ENCODE measurements at places on chromosomes 7 and 10.

DNA sequence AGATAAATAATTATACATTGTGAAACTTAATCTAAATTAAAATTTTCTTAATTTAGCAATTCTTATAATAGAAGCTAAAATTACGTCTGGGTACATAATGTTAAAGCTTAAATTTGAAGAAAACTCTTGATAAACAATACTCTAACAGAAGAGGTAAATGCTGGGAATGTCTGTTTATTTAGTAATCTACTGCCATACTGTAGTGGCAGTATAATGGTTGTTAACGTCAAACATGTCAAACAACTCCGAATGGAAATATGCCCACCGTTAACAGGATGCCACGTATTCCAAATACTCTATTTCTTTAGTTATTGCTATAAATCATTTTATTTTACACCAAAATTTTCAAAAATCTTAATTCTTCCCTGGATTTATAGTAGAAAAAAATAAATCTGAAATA, 40.0 kb upstream of the PTPN12 start:
- no peak for DNase-seq

- no peak for DNase-seq
These were observed 106.6 kb downstream of the GRB10 start for GRCh38 chr7:50676079-50676478.

- no peak for DNase-seq
These were observed 4.7 kb upstream of the EBF3 start for GRCh38 chr10:129968853-129969183.

GRCh38 chr10:86673216-86673826, 5.0 kb downstream of the LDB3 start:
- no peak for DNase-seq

- DNase-seq = no peak
These were observed 3.8 kb downstream of the VPS41 start for GRCh38 chr7:38905056-38905759.

DNA sequence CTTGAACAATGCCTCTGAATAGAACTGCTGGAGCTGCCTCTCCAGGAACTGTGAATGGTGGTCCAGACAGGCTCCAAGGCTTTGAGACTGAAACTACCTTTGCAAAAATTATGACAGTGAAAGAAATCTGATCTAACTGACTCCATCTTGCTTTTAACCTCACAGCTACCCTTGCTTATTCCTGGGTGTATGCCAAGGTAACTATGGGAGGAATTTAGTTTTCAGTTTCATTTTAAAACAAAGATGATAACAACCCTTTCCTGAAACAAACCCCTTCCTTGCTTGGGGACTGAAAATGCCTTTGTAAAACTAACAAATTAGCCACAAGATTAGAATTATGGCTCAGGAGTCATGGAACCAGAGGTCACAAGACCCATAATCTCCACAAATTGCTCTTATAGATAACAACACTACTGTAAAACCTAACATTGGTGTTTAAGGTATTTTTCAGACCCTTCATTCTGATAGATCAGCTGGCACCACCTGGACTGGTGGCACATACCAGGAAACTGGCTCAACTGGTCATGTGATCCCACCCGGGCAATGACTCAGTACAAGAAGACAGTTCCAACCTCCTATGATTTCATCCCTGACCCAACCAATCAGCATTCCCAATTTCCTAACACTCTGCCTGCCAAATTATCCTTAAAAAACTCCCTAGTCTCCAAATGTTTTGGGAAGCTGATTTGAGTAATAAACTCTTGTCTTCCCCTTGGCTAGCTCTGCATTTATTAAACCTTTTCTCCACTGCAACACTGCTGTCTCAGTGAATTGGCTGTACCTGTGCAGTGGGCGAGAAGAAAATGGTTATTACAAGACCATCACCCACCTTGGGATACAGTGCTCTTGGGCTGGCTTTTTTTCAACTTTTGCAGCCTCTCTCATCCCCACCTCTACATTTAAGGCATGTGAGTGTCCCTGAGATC, 608.1 kb downstream of the TYW1 start:
- no peak for DNase-seq

- no peak for DNase-seq
These were observed 187.1 kb downstream of the NPSR1 start for GRCh38 chr7:34844936-34845665.

- no peak for DNase-seq
These were observed 571.0 kb downstream of the ARL4A start for GRCh38 chr7:13258386-13258785.

DNA sequence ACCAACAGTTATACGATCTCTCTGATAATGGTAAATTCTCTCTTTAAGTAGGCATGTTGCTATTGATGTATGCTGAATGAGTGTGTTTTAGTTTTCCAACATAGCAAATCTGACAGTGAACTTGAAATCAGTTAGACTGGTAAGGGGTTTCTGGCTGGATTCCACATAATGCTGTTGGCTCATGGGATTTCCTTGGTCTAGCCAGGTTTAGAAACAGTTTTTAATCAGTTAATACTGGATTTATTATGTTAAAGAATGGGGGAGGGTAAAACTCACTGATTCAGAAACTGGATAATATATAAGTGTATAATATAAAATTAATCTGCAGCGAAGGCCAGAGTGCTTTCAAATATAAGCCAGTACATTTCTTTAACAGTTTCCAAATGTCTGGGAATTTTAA, 55.6 kb downstream of the PCDH15 start:
- DNase-seq = no peak

DNA sequence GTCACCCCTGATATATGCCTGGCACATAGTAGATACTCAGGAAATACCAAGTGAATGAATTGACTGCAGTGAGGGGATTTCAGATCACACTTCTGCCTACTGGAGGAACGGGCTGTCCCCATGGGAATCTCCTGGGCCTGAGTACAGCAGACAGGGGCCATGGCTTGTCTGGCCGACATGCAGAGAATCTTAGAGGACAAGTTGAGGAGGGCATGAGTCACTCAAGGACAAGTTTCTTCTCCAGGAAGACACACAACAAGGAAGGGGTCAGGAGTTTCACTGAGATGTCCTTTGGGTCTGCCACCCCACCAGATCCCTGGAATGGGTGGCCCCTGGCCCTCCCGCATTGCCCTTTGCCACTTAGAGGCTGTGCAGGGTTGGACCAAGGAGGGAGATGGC, 20.7 kb downstream of the PLPP4 start:
- no peak for DNase-seq

DNA sequence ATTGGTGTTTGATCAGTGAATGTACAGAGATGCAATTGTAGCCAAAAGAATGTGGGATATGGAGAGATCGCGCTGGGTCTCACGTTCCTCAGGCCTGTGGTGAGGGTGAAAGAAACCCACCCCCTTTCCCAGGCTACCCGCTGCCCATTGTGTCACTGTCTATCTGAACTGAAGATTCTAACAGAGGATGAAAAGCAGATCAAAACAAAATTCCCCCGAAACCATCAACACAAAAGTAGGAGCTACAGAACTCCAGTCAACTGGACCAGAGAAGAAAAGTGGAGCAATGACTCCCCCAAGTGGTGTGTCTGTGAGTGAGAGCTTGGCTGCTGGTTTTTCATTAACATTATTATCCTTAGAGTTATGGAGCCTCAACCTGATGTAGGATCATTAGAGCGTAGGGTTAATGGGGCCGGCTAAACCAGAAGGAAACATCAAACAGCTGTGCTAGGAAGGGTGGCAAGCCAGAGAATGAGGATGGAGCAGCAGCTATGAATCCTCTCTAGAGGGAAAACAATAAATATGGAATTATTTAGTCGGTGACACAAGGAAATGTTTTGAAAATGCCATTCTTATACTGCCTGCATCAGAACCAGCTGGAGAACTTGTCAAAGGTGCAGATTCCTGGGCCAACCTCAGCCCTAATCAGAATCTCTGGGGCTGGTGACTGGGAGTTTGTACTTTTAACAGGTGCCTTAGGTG, 38.3 kb downstream of the AKR1B1 start:
- no peak for DNase-seq

GRCh38 chr10:32959006-32959920, 1.2 kb upstream of the ITGB1 start:
- DNase-seq = no peak

- no peak for DNase-seq
These were observed 9.3 kb upstream of the MYL7 start for GRCh38 chr7:44150466-44150832.

DNA sequence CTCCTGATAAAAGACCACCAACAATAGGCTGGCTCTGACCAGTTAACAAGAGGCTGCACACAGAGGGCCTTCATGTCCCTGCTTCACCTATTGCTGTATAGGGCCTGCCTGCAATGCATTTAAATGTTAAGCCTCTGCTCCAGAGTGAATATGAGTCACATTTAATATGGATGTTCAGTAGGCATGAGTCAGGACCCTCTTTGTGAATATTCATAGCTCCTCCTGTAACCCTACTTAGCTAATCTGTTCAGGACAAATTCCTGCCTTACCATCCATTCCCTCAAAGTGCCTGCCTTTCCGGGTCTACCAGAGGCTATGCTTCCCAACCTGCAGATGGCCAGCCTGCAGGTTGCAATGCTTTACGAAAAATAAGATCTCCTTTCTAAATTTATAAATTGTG, 32.5 kb downstream of the ARHGAP22 start:
- no peak for DNase-seq

GRCh38 chr7:132641238-132641637, 65.0 kb upstream of the PLXNA4 start:
- DNase-seq = no peak

DNA sequence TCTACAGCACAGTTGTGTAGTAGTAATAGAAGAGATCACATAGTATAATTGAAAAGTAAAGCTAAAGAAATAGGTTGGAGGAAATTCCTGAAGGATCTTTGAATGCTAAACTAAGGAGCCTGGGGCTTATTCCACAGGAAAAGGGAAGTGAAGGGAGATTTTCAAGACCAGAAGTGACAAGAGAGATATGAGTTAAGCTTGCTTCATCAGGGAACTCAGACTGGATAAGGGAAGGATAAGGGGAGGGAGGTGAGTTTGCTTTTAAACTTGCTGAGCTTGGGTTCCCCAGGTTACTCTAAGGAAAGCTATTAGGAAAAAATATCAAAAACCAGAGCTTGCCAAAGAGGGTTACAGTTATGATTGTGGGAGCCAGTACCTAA, 182.4 kb downstream of the RAPGEF5 start:
- no peak for DNase-seq

DNA sequence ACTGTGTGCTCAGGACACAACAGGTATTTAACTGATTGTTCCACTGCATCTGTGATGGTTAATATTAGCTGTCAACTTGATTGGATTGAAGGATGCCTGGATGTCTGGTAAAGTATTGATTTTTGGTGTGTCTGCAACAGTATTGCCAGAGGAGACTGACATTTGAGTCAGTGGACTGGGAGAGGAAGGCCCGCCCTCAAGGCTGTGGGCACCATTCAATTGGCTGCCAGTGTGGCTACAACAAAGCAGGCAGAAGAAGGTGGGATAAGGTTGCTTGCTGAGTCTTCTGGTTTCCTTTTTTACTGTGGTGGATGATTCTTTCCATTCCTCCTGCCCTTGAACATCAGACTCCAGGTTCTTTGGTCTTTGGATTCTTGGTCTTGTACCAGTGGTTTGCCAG, 137.1 kb upstream of the FAM13C start:
- no peak for DNase-seq

GRCh38 chr10:104234934-104235333, 2.8 kb upstream of the CFAP43 start:
- no peak for DNase-seq

- DNase-seq = no peak
These were observed 56.5 kb downstream of the LMBR1 start for GRCh38 chr7:156836443-156836842.
